ENCODE measurements at places on chromosomes 5 and 9.

GRCh38 chr9:13360188-13360587 lies 80.7 kb upstream of the MPDZ start:
- DNase-seq, result no peak

- DNase-seq, result no peak
Observed at GRCh38 chr5:107393851-107394250, 276.9 kb downstream of the EFNA5 start.

DNA sequence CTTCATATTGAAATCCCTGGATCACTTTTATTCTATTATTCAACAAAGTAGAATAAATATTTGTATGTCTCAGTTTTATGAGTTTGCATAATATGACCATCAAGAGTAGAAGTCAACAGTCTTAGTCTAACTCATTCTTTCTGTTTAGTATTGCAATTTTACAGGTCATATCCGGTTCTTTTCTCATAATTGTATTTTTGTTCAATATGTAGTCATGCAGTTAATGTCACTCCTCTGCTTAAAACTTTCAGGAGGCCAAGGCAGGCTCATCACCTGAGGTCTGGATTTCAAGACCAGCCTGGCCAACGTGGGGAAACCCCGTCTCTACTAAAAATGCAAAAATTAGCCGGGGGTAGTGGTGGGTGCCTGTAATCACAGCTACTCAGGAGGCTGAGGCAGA lies 148.4 kb upstream of the TRPM3 start:
- DNase-seq, result no peak

GRCh38 chr5:138177941-138178515 lies 402 bp downstream of the BRD8 start:
- DNase-seq, result no peak

- DNase-seq, result no peak
Observed at GRCh38 chr9:4371108-4371507, 71.2 kb upstream of the GLIS3 start.

- no peak for DNase-seq
Observed at GRCh38 chr5:14410394-14411201, 171.0 kb upstream of the OTULINL start.

DNA sequence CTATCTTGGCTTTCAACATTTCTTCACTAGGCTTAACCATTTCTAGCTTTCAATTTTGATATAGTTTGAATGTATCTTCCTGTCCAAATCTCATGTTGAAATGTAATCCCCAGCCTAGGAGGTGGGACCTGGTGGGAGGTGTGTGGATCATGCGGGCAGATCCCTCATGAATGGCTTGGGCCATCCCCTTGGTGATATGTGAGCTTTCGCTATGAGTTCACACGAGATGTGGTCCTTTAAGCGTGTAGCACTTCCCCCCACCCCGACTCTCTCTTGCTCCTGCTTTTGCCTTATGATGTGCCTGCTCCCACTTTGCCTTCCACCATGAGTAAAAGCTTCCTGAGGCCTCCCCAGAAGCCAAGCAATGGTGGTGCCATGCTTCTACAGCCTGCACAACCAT lies 40.6 kb downstream of the PHAX start:
- DNase-seq, result no peak

DNA sequence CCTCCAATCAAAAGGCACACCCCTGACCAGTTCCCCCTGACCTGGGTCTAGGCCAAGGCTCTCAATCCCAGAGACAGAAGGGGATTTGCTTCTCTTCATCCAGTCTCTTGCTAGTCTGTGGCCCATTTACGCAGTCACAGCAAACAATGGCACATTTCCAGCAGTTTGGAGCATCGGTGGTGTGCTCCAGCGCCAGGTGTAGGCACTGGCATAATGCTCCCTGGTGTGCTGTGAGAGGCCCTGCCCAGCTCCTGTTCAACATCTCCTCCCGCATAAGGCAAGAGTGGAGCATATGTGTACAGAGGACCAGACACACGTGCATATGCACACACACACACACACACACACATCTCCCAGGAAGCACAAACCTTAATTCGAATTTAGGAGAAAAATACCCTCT lies 79.5 kb upstream of the ERCC6L2 start:
- DNase-seq, result peak; percentile 90

DNA sequence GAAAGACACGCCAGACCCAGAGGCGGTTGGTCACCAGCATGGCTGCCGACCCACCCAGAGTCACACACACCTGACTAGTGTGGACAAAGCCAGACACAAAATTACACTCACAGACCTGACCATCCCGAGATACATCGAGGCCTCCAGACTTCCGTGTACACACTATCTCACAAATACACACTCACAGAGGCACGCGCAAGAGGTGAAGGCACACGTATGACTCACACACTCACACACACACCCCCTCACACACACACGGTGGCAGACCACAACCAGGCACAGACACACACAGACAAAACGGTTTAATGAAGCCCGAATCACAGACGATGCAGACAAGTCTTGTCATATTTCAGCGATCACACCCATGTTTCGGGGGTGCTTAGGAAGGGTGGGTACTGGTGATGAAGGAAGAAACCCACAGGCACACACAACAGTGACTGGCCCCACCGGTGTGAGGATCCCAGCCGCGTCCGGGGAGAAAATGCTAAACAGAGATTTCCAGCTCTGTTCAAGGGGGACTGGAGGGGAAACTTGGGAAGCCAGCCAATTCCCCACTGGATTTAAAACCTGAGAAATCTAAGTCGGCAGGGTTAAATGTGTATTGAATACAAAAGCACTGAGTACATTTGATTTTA lies 51.3 kb downstream of the CRB2 start:
- peak; percentile 41 for DNase-seq
